ENCODE measurements at places on chromosomes 3 and 15.
A peak's percentile ranks its signal among the peaks of the same experiment; 100 is the strongest.

GRCh38 chr15:60374628-60375081 is 23.1 kb downstream of the ANXA2 start:
- peak; percentile 71 for DNase-seq

GRCh38 chr15:33149919-33150318 is 44.6 kb downstream of the FMN1 start:
- DNase-seq: no peak

GRCh38 chr3:12750658-12751071 is 8.4 kb downstream of the TMEM40 start:
- DNase-seq: no peak

- peak; percentile 13 for DNase-seq
Observed at GRCh38 chr15:70214276-70214675, 116.6 kb upstream of the TLE3 start.

- peak; percentile 82 for DNase-seq
Observed at GRCh38 chr15:43518197-43518761, 871 bp downstream of the MAP1A start.

All from femur (tissue), 1 donor.